ENCODE measurements at places on chromosomes 2 and 18. TPM values are rescaled to one million over a fixed set of nuclear protein-coding genes. Genes with fewer than 3 reads are reported as not detected.

DNA sequence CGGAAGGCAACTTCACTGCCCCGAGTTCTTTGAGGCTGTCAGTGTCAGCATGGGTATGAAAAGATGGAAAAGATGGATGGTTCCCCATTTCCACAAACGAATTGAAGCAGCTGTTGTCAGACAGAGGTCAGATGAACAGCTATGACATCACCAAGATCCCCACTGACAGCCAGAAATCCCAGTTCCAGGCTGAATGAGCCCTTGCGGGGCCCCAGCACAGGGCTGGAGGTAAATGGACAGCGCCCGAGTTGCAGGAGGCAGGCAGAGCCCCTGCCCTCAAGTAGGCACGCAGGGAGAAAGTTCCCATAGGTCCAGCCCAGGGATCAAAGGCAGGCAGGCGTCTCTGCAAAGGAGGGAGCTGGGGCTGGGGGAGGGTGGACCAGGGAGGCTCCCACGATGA, 169.5 kb upstream of the AGAP1 start:
- no peak for DNase-seq

Gene TDRD15
- polyA plus RNA-seq: not detected

GRCh38 chr18:29076645-29077044, 899.7 kb upstream of the CDH2 start:
- no peak for DNase-seq

DNA sequence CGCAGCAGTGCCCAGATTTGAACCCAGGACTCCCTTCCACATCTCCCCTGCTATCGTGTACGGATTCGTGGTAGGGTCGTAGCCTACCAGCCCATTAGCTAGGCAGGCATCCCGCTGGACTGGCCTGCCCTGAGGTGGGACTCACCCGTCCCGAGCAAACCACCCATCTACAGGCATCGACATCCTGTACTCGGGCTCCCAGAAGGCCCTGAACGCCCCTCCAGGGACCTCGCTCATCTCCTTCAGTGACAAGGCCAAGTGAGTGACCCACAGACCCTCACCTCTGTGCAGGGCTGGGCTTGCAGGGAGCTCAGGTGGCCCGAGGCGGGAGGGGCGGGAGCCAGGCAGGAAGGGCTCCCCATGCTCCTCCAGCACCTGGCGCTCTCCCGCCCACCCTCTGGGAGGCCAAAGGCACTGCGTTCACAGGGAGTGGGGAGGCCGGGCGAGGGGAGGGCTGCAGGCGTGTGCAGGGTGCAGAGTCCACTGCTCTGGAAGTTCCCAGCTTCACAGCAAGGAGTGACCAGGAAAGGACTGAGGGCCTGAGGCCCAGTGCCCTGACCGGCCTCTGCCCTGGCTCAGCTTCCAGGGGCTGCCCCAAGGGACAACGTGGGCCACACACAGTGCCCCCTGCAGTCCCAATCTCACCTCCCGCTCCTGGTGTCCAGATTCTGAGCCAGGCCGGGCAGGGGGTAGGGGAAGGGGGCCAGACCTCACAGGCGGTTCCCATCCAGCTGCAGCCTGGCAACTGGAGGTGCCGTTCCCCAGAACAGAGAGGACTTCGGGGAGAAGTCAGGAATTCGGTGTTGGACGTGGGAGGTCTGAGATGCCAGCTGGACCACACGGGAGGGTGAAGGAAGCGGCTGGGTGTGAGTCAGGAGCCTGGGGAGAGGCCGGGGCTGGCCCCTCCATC, 5.4 kb downstream of the AGXT start:
- DNase-seq: no peak

Gene FBXO48
- 1.9 TPM for polyA plus RNA-seq

Gene MAP3K19
- polyA plus RNA-seq: not detected

- DNase-seq: no peak
These were observed 167.3 kb downstream of the HRH4 start for GRCh38 chr18:24627644-24628315.

- peak; percentile 80 for DNase-seq
These were observed 1.1 kb upstream of the SPAST start for GRCh38 chr2:32061973-32062861.

Gene SMYD1
- 366 TPM for polyA plus RNA-seq

Gene PLB1
- 2.2 TPM for polyA plus RNA-seq

Gene SLC5A7
- polyA plus RNA-seq: not detected

GRCh38 chr18:30775629-30776028, 266.9 kb downstream of the DSC3 start:
- no peak for DNase-seq

Gene ICOS
- polyA plus RNA-seq: 2.1 TPM

- peak; percentile 22 for DNase-seq
These were observed 13.0 kb upstream of the SLC9A2 start for GRCh38 chr2:102606353-102606752.

- no peak for DNase-seq
These were observed 1263.4 kb downstream of the DSC3 start for GRCh38 chr18:29779096-29779495.

DNA sequence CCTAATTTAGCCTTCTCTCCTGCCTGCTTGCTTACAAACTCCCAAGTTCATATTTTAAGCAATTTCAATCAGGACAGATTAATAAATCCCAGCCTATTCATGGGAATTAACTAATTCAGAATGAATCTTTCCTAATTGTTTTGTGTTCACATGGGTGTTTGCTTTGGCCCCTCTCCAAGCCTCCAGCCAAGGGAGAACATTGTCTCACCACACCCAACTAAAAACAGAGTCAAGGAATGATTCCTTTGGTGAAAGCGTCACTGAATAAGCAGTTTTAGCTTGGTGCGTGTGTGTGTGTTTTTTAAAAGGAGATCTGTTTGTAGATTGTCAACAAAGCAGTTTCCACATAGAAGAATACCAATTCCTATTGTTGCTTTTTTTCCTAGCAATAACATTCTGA, 43.0 kb upstream of the DSG1 start:
- DNase-seq: peak; percentile 25

- DNase-seq: no peak
These were observed 16.7 kb downstream of the ARHGEF4 start for GRCh38 chr2:130853391-130853790.

DNA sequence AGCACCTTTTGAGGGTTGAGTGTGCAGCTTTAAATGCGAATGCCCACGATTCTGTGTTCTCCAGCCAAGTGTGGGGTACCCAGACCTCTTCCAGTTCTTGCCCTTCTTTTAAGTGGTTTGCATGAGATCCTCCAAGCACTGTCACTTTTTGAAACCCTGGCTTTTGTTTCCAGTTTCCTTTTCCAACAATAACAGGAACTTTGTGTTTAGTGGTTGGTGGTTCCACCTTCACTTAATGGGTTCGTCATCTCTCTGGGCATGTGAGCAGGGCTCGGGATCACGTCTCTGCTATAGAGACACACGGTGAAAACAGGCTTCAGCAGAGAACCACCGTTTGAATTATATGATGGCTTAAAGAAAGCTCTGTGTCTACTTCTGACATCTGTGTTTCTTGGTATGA, 197.6 kb downstream of the LDLRAD4 start:
- no peak for DNase-seq

Gene CTIF
- polyA plus RNA-seq: 33.7 TPM

- no peak for DNase-seq
These were observed 240.8 kb downstream of the FAM210A start for GRCh38 chr18:13485604-13486003.

DNA sequence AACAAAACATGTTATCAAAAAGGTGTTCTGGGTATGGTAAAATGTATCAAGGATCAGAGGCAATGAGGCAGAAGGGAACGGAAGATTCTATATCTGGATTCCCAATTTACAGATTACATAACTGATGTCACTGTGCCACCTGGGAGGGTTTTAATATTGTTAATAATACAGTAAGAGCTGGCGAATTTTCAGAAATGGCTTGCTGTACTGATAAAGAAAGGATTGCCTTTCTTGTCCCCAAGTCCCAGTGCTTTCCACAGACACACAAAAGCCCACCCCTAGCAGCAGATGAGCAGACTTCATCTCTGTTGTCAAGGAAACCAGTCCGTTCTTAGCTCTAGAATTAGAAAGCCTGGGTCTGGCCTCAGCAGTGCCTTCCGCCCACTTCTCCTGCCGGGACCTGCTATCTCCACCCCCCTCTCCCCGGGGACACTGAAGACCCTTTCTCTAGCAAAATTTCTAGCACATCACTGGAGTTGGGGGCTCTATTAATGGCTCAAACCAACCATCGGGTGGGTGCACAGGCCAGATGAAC, 34.3 kb downstream of the ADD2 start:
- no peak for DNase-seq
